SK-N-SH (cell line): ENCODE measurements at places on chromosomes 2 and 18. TPM values are rescaled to one million over a fixed set of nuclear protein-coding genes. Genes with fewer than 3 reads are reported as not detected.
A peak's percentile ranks its signal among the peaks of the same experiment; 100 is the strongest.

DNA sequence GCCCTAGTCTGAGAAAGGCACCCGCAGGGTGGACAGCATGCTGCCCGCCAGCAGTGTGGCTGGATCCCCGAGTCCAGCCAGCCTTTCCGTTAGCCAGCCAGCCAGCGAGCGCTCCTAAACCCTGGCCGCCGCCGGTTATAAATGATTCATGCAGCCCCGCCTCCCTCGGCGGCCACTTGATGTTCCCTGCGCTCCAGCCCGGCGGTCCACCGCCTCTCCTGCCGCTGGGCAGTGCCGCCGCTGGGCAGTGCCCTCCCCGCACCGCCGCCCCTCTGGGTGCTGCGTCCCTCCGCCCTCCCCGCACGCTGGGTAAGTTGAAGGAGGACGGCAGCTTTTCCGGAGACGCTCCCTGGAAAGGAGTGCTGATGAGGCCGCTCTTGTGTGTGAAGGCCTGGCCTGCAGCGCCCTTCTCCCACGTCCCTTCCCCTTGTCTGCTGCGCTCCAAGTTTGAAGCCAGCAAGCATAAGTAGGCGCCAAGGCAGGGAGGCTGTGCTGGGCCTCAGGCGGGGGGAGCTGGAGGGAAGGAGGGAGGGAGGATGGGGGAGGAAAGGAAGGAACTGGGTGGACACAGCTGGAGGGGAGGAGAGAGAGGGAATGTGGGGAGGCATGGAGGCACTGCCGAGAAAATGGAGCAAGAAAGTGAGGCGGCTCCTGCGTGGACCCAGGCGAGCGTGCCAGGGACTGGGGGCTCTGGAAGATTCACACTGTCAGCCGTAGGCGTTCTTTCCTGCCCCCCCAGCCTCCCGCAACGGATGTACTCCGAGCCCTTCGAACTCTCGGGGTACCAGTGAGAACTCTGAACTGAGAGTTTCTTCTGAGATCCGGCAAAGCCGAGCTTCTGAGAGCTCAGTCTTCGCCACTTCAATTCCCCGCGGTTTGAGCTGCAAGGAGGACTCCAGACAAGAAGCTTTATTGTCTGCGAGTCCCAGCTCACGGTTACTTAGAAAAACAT lies 131.9 kb downstream of the GLI2 start:
- H3K27ac ChIP-seq: peak overlapping the region; percentile 63
- peaks cover 24% of the 10 kb centered on the region for H3K4me1 ChIP-seq
- H3K27me3 ChIP-seq: no peaks in the 10 kb centered on the region
- H3K36me3 ChIP-seq: no peaks in the 10 kb centered on the region
- peak overlapping the region; percentile 53 for H3K4me3 ChIP-seq

IL36RN gene
- not detected in 2 replicates for polyA plus RNA-seq

DES gene
- polyA plus RNA-seq: 0.21 and 0.28 TPM in 2 replicates

GRCh38 chr2:69017080-69017479 lies 4.1 kb downstream of the ANTXR1 start:
- H3K36me3 ChIP-seq: peaks cover 43% of the 10 kb centered on the region
- peaks cover 64% of the 10 kb centered on the region for H3K4me1 ChIP-seq
- no peak overlapping the region for H3K4me3 ChIP-seq

- H3K27me3 ChIP-seq: no peaks in the 10 kb centered on the region
- H3K27ac ChIP-seq: no peak overlapping the region
- no peak overlapping the region for H3K4me3 ChIP-seq
Measured at GRCh38 chr2:238790833-238791230, 57.1 kb upstream of the TWIST2 start.

GRCh38 chr2:204542982-204543608 lies 2.2 kb upstream of the PARD3B start:
- no peaks in the 10 kb centered on the region for H3K36me3 ChIP-seq
- no peak for DNase-seq
- H3K27ac ChIP-seq: no peak overlapping the region
- H3K4me1 ChIP-seq: no peaks in the 10 kb centered on the region

CRYGC gene
- 0.21 and 0.31 TPM in 2 replicates for polyA plus RNA-seq

DNA sequence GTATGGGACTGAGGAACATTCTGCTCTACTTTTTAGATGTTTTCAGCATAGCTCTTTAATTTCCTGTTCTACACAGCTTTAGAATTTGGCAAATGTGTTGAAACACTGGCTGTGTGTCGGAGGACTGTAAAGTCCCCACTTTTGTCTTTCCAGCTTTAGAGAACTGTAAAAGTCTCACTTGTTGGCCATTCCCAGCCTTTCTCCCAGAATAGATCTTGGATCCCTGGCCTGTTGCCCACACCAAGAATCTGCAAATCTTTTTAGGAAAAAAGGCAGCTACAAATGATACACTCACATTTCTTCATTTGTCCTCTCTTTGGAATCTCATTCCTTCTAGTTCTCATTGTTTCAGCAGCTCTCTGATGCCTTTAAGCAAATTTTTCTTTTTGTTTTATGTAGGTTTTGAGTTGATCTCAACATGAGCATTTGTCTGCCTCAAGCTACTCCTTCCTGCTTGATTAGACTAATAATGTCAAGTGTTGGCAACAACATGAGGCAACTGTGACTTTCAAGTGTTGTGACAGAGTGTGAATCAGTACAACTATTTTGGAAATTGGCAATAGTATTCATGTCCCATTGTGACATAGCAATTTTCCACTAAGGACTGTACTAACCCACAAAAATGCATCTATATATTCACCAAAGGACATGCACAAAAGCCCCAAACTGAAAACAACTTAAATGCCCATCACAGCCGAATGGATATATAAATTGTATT lies 610.8 kb downstream of the EPHA4 start:
- H3K27ac ChIP-seq: no peak overlapping the region
- no peak overlapping the region for H3K4me3 ChIP-seq
- H3K36me3 ChIP-seq: no peaks in the 10 kb centered on the region
- H3K4me1 ChIP-seq: no peaks in the 10 kb centered on the region

- H3K4me3 ChIP-seq: no peak overlapping the region
- DNase-seq: no peak
- no peak overlapping the region for H3K27ac ChIP-seq
- H3K27me3 ChIP-seq: peaks cover 16% of the 10 kb centered on the region; the same call in 1 of the 2 replicates
- H3K36me3 ChIP-seq: no peaks in the 10 kb centered on the region
Measured at GRCh38 chr2:222423632-222424275, 589 bp upstream of the SGPP2 start.

FBLN7 gene
- 1.8 and 4.4 TPM in 2 replicates for polyA plus RNA-seq

DNA sequence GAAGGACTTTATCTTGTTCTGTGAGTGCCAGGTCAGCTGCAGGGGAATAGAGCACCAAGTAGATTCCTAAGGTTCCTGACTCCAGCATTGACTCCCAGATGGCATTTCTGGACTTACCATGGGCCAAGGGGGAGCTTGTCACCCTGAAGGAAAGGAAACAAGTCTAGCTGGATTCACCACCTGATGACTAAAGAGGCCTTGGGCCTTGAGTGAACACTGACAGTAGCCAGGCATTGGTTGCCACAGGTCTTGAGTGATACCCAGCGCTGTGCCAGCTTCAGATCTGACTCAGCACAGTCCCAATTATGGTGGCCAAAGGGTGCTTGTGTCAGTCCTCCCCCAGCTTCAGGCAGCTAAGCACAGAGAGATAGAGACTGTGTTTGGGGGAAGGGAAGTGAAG lies 40.1 kb upstream of the CAPN13 start:
- H3K36me3 ChIP-seq: no peaks in the 10 kb centered on the region
- no peaks in the 10 kb centered on the region for H3K27me3 ChIP-seq
- no peak for DNase-seq
- H3K4me1 ChIP-seq: no peaks in the 10 kb centered on the region
- no peak overlapping the region for H3K27ac ChIP-seq

SLC4A3 gene
- polyA plus RNA-seq: 12.2 and 12.3 TPM in 2 replicates

GRCh38 chr18:60279391-60279790 lies 93.2 kb downstream of the MC4R start:
- H3K36me3 ChIP-seq: no peaks in the 10 kb centered on the region
- no peak overlapping the region for H3K4me3 ChIP-seq
- H3K27me3 ChIP-seq: no peaks in the 10 kb centered on the region
- no peak for DNase-seq

SH3BP4 gene
- 27.7 and 32.9 TPM in 2 replicates for polyA plus RNA-seq

FOXD4L1 gene
- polyA plus RNA-seq: 0.10 and 0.13 TPM in 2 replicates

NEUROD1 gene
- polyA plus RNA-seq: 0.02 and 0.03 TPM in 2 replicates

- H3K27me3 ChIP-seq: no peaks in the 10 kb centered on the region
- peaks cover 3% of the 10 kb centered on the region; the same call in 1 of the 2 replicates for H3K4me1 ChIP-seq
- H3K36me3 ChIP-seq: peaks cover 6% of the 10 kb centered on the region
- H3K4me3 ChIP-seq: no peak overlapping the region
- no peak overlapping the region for H3K27ac ChIP-seq
Measured at GRCh38 chr2:131152074-131152473, 46.9 kb downstream of the PLEKHB2 start.

CACNB4 gene
- 0.10 and 0.18 TPM in 2 replicates for polyA plus RNA-seq

DNA sequence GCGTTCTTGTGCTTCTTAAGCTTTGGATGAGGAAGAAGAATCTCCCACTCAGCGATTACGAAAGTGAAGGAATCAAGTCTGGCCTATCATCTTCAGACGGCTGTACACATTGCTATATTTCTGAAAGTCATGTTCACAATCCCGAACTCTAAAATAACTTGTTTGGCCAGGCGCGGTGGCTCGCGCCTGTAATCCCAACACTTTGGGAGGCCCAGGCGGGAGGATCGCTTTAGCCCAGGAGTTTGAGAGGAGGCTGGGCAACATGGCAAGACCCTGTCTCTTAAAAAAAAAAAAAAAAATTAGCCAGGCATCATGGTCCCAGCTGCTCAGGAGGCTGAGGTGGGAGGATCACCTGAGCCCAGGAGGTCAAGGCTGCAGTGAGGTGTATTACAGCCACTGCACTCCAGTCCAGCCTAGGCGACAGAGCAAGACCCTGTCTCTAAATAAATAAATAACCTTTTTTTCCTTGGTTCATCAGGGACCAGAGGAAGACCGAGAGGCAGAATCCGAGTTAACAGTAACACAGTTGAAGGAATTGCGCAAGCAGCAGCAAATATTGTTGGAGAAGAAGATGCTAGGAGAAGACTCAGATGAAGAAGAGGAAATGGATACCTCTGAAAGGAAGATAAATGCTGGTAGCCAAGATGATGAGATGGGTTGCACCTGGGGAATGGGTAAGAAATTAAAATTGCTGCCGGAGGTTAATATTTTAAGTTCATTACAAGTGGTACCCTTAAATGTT lies 1.1 kb downstream of the SLC4A1AP start:
- H3K27me3 ChIP-seq: no peaks in the 10 kb centered on the region
- H3K27ac ChIP-seq: no peak overlapping the region
- no peak for DNase-seq
- H3K4me3 ChIP-seq: peak overlapping the region; percentile 99

DNA sequence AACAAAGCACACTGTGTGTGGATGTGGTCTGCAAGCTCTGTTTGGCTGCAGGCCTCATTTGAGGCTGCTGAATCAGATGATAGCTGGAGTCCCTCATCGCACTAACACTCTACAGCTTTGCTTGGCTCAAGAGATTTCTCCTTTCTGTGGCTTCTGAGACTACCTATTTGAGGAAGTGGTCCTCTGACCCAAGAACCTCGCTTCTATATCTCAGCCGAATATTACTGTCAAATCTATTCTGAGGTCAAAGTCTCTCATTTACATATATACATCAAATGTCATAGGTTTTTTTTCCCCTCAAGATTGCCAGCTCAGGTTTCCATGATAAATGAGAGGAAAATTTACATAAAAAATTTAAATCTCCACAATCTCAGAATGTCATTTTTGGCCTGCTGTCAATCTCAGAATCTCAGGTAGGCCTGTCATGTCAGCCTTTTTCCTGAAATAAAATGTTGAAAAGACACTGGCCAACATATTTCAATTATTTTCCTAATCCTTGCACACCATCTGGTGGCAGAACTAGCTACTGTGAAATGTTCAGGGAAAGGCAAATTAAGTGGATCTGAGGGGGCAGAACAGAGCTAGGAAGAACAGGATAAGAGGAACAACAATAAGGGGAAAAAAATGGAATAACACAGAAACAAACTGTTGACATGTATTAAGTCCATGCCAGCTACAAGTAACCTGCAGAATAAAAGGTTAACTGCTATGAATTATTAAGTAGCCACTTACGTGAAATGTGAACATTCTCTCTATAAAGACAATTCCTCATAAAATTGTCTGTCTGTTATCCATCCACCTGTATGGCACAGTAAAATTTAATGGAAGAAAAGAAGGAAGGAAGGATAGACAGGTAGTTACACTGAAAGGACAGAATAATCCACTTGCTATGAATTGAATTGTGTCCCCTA lies 39.3 kb downstream of the AP1S3 start:
- no peak overlapping the region for H3K4me3 ChIP-seq
- DNase-seq: peak; percentile 48
- no peaks in the 10 kb centered on the region for H3K36me3 ChIP-seq
- H3K27ac ChIP-seq: peak overlapping the region; percentile 69
- no peaks in the 10 kb centered on the region for H3K4me1 ChIP-seq
- no peaks in the 10 kb centered on the region for H3K27me3 ChIP-seq

DNA sequence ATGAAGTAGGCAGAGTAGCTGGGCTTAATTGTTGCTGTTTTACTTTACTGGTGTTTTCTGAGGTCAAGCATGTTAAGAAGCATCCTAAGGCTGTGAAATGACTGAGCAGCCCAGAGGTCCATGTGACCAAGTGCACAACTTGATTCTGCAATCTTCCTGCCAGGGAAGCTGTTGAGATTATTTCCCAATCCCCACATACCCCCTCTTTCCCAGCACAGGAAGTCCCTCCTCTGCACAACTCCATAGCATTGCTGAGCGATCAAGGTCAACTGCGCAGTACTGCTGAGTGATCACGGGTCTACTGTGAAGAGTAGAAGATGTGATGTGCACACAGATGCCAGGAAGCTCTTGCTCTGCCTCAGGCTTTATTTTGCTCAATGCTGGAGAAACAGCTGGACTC lies 105.8 kb downstream of the GALNT14 start:
- no peak overlapping the region for H3K27ac ChIP-seq
- DNase-seq: no peak
- peaks cover 10% of the 10 kb centered on the region; the same call in 1 of the 2 replicates for H3K4me1 ChIP-seq
- H3K36me3 ChIP-seq: no peaks in the 10 kb centered on the region; the same call in 1 of the 2 replicates

DNA sequence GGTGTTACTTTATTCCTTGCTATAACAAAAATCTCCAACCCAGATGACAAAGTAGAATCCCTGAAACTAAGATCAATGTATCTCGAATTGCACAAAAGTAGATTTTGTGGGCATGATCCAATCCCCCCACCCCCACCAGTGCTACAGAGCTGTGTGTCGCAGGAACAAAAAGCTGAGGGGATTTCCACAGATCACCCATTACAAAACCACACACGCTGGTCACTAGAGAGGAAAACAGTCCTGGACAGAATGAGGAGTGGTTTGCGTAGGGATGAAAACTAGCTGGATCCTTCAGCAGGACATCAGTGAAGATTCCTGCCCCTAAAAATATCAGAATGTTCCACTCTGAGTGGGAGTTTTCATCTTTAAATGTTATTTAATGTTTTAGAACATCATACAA lies 165.3 kb upstream of the STK17B start:
- no peak overlapping the region for H3K27ac ChIP-seq
- no peaks in the 10 kb centered on the region; the same call in 1 of the 2 replicates for H3K4me1 ChIP-seq
- no peak for DNase-seq
- H3K36me3 ChIP-seq: no peaks in the 10 kb centered on the region
- no peaks in the 10 kb centered on the region for H3K27me3 ChIP-seq
- H3K4me3 ChIP-seq: no peak overlapping the region

DNA sequence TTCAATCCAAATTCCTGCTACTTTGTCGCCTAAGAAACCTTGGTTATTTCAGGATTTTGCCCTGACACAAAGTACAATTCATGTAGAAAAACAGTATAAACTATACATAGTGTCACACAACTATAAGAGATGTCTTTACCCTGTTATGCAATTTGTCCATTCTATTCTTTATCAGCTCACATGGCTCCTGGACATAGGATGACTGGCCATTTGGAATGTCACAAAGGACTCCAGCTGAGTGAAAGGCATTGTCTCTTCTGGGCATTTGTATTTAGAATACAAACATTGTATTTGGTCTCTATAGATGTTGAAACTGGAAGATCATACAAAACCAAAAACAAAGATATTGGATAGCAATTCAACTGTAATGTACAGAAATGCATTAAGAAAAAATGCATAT lies 944.6 kb upstream of the LRRTM1 start:
- no peaks in the 10 kb centered on the region for H3K36me3 ChIP-seq
- no peaks in the 10 kb centered on the region for H3K4me1 ChIP-seq
- H3K27ac ChIP-seq: no peak overlapping the region
- no peaks in the 10 kb centered on the region for H3K27me3 ChIP-seq
- DNase-seq: no peak
